Kidney epithelial cell (primary cell): ENCODE measurements at places on chromosomes 4 and X. TPM values are rescaled to one million over a fixed set of nuclear protein-coding genes. Genes with fewer than 3 reads are reported as not detected.
A peak's percentile ranks its signal among the peaks of the same experiment; 100 is the strongest.

The C4orf51 gene
- not detected in 2 replicates for total RNA-seq

The XAGE1A gene
- not detected in 2 replicates for total RNA-seq

The SSX2 gene
- not detected in 2 replicates for total RNA-seq

The SLC10A6 gene
- total RNA-seq = not detected in 2 replicates

The RBBP7 gene
- 77.4 and 80.6 TPM in 2 replicates for total RNA-seq

The TMEM47 gene
- total RNA-seq = 5.3 and 7.2 TPM in 2 replicates

The KLHL2 gene
- total RNA-seq = 12.9 and 17.7 TPM in 2 replicates

The TENM3 gene
- total RNA-seq = 11.2 and 21.8 TPM in 2 replicates

The ARHGEF6 gene
- 0.82 and 1.6 TPM in 2 replicates for total RNA-seq

The TMPRSS11B gene
- not detected in 2 replicates for total RNA-seq

The PRSS12 gene
- total RNA-seq = 1.6 and 2.3 TPM in 2 replicates

The PDE6B gene
- total RNA-seq = 17.1 and 19.7 TPM in 2 replicates

The USP51 gene
- total RNA-seq = 2.0 and 2.1 TPM in 2 replicates

The CORIN gene
- total RNA-seq = 0.07 TPM in 1 of 2 replicates, not detected in the other

- DNase-seq = no peak
Measured at GRCh38 chr4:29131304-29131703, 1588.9 kb upstream of the PCDH7 start.

DNA sequence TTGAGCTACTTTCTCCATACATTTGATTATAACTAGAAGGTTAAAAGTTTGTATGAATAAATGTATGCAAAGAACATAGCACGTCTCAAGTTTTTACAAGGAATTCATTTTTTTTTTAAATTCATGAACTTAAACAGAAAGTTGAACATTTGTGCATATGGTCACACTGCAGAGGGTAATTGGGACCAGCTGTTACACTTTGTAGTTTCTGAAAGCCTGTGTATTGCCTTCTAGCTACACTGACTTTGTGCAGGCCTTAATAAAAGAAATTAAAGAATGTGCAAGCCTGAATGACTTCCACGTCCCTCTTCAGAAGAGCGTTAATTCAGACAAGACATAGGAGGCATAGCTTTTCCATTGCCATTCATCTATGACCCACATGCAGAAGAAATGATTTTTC lies 153.1 kb upstream of the PCDH18 start:
- no peak for DNase-seq

DNA sequence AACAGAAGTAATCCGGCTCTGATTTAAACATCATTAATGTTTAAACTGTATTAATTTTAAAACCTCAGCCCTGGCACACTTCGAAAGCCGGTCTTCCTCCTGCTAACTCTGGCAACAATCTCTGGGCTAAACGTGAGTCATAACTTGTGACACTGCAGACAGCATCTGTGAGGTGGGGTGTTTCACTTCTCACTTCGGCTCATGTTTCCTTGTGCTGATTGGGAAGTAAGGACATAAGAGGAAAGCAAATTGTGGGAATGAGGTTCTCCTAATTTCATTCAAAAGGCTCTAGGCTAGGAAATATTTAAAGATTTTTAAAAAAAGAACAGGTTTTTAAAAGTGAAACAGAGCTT lies 139.9 kb upstream of the USP9X start:
- peak; percentile 57 for DNase-seq

DNA sequence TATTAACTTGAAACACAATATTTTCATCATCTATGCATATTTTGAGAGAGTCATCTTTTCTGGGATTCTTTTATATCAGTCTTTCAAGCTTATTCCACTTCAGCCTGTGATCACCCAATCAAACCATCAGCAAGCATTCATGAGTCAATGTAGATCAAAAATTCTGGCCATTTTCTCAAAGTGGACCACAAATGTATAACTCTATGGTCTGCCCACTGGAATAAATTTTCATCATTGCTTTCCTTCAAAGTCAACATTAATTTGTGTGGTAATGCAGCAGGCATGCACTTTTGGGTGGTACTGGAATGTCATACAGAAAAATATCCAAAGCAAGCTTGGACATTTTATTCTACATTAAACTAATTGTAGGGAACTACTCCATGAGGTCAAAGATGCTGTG lies 1013.0 kb downstream of the STIM2 start:
- no peak for DNase-seq

- no peak for DNase-seq
Measured at GRCh38 chr4:152029631-152030030, 268.8 kb upstream of the GATB start.

- no peak for DNase-seq
Measured at GRCh38 chr4:42396752-42397634, at the start of gene SHISA3. TSS of gene SHISA3 (plus strand) at chr4:42397488. CDS start at chr4:42398057, 569 bp downstream.

GRCh38 chrX:1659664-1660461 lies 45.0 kb downstream of the ASMT start:
- no peak for DNase-seq

DNA sequence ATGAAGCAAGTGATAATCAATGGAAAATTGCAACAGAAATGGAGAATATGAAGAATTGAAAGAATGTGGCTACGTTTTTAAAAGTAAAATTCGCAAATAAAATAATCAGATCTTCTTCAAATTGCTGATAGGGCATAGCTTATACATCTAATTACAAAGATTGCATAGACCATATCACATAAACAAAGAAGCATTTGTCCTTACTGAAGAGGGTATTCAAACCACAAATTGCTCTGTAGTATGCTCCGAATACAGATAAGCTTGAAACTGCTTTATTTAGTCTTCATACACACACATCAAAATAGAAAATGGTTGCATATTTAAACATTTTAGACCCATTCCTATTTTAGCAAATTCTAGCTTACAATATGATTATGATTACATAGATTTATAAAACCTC lies 206.7 kb upstream of the SLIT2 start:
- DNase-seq = no peak

GRCh38 chrX:120769576-120770341 lies 105.9 kb downstream of the CT47B1 start:
- DNase-seq = peak; percentile 21

GRCh38 chr4:28879178-28879577 lies 1841.0 kb upstream of the PCDH7 start:
- no peak for DNase-seq

DNA sequence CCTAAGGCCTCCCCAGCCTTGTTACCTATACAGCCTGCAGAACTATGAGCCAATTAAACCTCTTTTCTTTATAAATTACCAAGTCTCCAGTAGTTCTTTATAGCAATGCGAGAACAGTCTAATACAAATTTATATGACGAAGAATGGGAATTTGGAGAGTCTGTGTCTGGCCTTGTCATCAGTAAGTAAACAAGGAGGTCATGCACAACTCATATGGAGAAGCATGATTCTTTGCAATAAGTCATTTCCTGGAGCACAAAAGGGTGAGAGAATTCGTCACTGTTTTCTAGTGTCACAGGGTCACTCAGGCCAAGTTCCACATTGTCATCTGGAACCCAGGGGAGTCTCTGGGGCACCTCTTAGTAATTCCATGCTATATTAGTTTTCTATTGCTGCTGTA lies 49.0 kb upstream of the HS6ST2 start:
- no peak for DNase-seq

- DNase-seq = no peak
Measured at GRCh38 chr4:666822-667544, 7.1 kb downstream of the ATP5ME start.

DNA sequence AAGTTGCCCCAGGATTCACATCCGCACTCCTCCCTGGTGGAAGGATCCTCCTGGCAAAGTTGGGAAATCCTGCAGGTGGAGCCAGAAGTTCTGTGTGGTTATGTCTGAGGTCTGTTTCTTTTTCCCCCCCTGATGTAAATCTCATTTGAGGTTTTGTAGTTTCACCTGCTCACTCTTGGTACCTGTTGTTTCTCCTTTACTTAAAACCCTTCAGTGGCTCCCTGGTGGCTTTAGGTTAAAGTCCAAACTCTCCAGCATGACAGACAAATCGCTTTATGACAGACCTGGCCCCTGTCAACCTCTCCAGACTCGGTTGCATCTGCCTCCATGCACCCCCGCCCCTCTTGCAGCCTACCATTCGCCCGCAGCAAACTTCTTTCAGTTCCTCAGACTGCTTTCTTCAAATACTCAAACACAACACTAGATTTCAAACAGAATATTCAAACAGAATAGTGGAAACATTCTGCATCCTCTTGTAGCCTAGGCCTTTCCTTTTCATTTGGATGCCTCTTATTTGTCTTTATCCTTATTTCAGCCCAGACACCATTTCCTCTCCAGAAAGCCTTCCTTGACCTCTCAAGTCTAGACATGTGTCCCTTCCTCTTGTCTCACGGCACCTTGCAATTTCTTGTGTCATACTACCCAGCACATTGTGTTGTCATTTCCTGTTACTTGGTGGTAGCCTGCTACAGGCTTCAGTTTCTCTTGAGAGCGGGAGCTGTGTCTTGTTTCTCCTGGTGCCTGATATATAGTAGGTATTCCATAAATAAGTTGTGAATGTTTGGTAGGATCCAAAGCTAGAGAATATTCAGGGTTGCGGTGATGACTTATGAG lies 24.8 kb downstream of the IL13RA1 start:
- DNase-seq = no peak

GRCh38 chrX:115940348-115940747 lies 230.2 kb upstream of the AGTR2 start:
- no peak for DNase-seq

DNA sequence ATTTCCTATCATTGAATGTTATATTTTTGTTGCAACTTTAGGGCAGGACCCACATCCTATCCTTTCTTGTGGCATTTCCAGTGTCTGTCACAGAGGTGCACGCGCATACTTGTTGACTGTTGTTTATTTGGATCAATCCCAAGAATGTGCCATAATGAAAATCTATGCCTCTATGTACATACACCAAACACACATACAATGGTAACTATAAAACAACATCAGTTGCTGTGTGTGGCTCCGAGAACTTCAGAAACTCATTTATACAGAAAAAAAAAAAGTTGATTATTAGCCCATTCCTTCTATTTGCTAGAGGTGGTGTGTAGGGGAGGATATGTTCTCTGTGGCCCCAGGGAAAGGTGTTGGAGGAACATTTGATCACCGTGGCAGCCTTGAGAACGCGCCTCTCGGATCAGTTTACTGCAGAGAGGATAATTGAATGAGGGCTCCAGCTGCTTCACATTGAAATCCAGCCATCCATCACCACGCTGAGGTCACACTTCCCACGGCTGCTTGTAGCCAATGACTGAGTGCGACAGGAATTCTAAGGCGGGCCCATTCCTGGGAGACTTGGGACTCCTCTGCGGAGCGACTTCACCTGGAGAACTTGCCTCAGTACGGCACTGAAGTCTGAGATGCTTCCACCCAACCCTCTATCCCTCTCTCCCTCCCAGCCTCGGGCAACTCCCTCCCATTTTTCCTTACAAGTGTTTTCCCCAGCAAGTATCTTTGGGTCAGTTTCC lies 19.5 kb downstream of the SMPX start:
- DNase-seq = peak; percentile 12

DNA sequence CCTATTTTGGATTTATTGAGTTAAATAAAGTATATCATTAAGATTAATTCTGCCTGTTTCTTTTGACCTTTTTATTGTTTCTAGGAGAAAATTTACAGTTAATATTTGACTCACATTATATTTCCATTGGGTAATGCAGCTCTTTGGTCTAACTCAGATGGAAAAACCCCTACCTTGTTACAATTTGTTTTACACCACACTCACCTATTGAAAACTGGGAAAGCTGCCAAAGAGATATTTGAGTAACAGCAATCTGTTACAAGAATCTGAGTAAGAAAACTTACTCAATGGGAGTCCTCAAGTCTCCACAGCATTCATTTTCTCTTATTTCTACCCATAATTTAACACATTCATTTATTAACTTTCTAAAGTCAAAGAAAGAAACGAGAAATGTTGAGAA lies 108.0 kb upstream of the TLL1 start:
- DNase-seq = peak; percentile 61

DNA sequence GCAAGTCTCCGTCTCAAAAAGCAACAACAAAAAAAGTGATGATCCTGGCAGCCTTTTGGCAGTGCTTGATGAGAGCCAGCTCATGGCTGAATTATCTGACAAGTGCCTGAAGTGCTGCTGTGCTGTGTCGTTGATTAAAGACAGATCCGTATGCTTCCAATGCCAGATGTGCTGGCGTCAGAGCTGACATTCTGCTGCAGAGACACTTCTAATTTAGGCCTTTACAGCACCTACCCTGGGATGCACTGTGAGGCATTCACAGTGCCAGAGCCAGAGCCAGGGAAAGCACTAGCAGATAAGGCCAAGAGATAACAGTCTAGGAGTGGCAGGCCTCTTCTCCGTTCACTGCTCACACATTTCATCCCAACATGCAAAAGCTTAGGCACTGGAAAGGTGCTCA lies 995.5 kb downstream of the RAB28 start:
- DNase-seq = no peak

DNA sequence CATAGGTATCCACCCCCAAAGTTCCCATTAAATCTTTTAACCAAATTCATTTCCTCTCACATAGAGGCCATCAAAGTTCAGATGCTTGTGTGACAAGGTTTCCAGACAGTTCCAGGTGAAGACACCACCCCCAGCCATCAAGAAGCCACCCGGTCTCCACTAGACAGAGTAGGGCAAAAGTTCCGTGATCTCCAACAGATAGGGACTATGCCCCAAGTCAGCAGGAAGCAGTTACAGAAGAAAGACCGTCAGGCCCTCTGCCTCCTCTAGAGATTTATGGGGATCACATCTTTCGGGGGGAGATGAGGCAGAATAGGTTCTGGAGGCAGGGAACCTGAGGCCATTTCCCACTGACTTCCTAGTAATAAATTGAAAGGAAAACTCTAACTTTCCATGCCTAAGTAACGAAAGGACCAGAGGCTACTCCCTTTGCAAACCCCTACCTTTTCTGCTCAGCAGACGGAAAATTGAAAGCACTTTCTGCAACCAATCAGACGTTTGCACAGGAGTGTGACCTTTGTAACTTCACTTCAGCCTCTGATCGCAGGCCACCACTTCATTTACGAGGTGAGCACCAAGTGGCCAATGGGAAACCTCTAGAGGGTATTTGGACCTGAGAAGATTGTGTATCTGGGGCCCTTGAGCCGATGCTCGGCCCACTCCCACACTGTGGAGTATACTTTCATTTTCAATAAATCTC lies 18.5 kb upstream of the ZNF280C start:
- no peak for DNase-seq

DNA sequence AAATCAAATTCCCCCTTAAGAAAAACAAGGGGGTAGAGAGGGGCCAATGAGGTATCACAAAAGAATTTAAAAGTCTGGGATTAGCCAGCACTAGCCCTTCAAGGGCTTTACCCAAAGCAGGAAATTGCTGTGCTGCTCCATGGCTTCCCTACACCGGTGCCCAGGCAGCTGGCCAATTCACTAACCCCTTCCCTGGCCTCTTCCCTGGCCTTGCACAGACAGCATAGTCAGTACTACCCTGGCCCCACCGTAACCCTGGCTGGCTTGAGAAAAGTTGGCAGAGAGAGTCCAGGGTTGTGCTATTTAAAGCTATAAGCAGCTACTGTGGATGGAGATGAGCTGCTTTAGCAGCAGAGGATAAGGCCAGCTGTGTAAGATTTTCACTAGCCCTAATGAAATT lies 43.1 kb downstream of the ADAMTS3 start:
- peak; percentile 21 for DNase-seq

DNA sequence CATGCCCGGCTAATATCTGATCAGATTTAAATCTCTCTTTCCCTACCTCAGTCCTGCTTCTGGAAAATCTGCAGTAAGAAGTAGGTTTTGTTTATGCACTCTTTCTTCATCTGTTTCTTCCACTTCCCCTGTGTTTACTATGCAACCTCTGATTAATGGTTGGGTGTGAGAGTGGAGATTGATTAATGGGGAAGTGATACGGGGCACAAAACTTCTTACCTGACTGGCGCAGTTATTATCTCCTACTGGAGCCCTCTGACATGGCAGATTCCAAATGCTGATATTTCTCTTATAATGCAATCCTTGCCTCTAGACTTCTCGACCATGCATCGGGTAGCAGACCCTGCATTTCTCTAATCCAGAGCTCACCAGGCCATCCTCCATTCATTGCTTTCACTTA lies 60.2 kb upstream of the HPGD start:
- no peak for DNase-seq

GRCh38 chrX:135396566-135396965 lies 25.2 kb upstream of the SMIM10L2A start:
- DNase-seq = no peak
